ENCODE measurements at places on chromosomes 5 and 9. TPM values are rescaled to one million over a fixed set of nuclear protein-coding genes. Genes with fewer than 3 reads are reported as not detected.

IDNK gene
- 4.7 TPM for total RNA-seq

DNA sequence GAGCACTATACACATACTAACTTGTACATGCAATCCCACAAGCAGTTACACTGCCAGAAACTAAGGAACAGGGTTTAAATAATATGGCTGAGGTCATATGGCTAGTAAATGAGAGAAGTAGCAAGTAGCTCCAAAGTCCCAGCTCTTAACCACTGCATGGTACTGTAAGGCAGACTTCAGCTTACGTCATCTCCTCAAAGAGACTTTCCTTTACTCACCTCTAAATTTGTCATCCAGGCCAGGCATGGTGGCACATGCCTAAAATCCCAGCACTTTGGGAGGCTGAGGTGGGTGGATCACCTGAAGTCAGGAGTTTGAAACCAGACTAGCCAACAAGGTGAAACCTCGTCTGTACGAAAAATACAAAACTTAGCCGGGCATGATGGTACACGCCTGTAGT lies 20.4 kb upstream of the SELENOP start:
- no peak for DNase-seq

CCDC192 gene
- total RNA-seq = not detected

ECSCR gene
- total RNA-seq = 4.3 TPM

DNA sequence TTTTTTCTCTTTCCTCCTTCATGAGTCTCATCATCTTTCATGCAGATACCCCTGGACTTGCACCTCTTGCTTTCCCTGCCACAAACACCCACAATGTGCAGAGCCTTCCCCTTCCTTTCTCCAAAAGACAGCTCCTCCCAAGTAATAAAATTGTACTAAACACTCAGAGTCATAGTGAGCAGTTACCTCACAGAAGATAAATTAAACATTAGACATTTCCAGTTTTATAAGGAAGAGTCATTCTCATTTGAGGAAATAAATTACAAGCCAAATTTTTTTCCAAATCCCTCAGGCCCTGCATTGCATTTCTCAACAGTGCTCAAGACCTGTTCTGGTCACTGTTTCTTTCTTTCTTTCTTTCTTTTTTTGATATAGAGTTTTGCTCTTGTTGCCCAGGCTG lies 131.5 kb downstream of the ATPSCKMT start:
- DNase-seq = no peak

- no peak for DNase-seq
Measured at GRCh38 chr9:136180586-136180985, 24.3 kb downstream of the LHX3 start.
